ENCODE measurements at places on chromosomes 6 and 20. TPM values are rescaled to one million over a fixed set of nuclear protein-coding genes. Genes with fewer than 3 reads are reported as not detected.

FRS3 gene
- polyA plus RNA-seq: 5.0 TPM

LY6G6D gene
- not detected for polyA plus RNA-seq

OTOR gene
- 1.1 TPM for polyA plus RNA-seq

EBF4 gene
- polyA plus RNA-seq: 9.9 TPM

LY86 gene
- polyA plus RNA-seq: 17.1 TPM

GFRAL gene
- polyA plus RNA-seq: not detected

PRR3 gene
- 16.7 TPM for polyA plus RNA-seq

CDH22 gene
- polyA plus RNA-seq: 0.11 TPM

TCP1 gene
- polyA plus RNA-seq: 141 TPM

GPR63 gene
- 0.46 TPM for polyA plus RNA-seq

MAS1 gene
- polyA plus RNA-seq: 0.02 TPM

PLCB1 gene
- polyA plus RNA-seq: 4.1 TPM

ADGRF4 gene
- 1.6 TPM for polyA plus RNA-seq

PCK1 gene
- polyA plus RNA-seq: 0.30 TPM

IL17A gene
- polyA plus RNA-seq: 0.21 TPM

TSPO2 gene
- 0.09 TPM for polyA plus RNA-seq

Data from thymus (tissue), 14 donors.